Right atrium auricular region (tissue), 2 donors: ENCODE measurements at places on chromosomes 3 and 15. TPM values are rescaled to one million over a fixed set of nuclear protein-coding genes. Genes with fewer than 3 reads are reported as not detected.

- no peak overlapping the region for H3K27ac ChIP-seq
- H3K27me3 ChIP-seq, result no peaks in the 10 kb centered on the region
- no peaks in the 10 kb centered on the region for H3K4me1 ChIP-seq
- no peak overlapping the region for H3K4me3 ChIP-seq
Measured at GRCh38 chr15:68508485-68509189, 70.2 kb upstream of the CORO2B start.

GRCh38 chr15:92617549-92618520 lies 37.7 kb downstream of the FAM174B start:
- DNase-seq, result peak; percentile 74
- peaks cover 38% of the 10 kb centered on the region for H3K4me1 ChIP-seq
- no peaks in the 10 kb centered on the region for H3K36me3 ChIP-seq

GRCh38 chr3:158711886-158712285 lies 20.4 kb downstream of the RARRES1 start:
- H3K4me3 ChIP-seq, result no peak overlapping the region
- no peaks in the 10 kb centered on the region for H3K27me3 ChIP-seq
- no peaks in the 10 kb centered on the region for H3K4me1 ChIP-seq
- H3K36me3 ChIP-seq, result peaks cover 12% of the 10 kb centered on the region
- H3K27ac ChIP-seq, result peak overlapping the region; percentile 85

DNA sequence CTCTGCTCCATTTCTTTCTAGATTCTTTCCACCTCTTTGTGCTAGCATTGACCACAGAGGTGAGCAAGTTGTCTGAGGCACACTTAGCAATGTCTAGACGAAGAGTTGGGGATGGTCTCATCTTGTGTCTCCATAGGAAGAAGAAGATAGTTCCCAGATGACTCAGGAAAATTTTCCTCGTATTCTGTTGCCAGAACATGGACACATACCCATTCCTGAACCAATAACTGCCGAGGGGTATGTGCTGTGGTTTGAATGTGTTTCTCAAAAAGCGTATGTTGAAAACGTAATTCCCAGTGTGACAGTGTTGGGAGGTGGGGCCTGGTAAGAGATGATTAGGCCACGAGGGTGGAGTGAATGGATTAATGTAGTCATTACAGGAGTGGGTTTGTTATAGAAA lies 107.5 kb upstream of the GALNT15 start:
- no peaks in the 10 kb centered on the region for H3K36me3 ChIP-seq
- H3K27me3 ChIP-seq, result no peaks in the 10 kb centered on the region
- H3K4me3 ChIP-seq, result no peak overlapping the region
- H3K4me1 ChIP-seq, result peaks cover 14% of the 10 kb centered on the region
- no peak for DNase-seq

DNA sequence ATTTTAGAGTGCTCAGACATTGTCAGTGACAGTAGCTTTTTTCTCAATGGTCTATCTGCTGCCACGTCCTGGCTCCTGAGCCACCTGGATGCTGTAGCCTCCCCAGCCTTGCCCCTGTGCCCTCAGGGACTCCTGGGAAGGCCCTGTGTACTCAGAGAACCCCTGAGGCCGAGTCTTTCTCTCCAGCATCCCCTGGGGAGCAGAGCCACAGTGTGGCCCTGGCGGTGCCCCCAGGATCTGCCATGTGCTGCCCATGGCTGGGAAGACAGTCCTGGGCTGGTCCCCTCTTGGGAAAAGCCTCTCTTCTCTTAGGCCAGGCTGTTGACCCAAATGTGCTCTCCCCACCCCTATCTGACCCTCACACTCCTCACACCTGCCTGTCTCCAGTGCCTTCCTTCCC lies 5.0 kb downstream of the MYD88 start:
- H3K36me3 ChIP-seq, result peaks cover 12% of the 10 kb centered on the region
- no peaks in the 10 kb centered on the region for H3K4me1 ChIP-seq
- no peak overlapping the region for H3K27ac ChIP-seq
- no peak overlapping the region for H3K4me3 ChIP-seq
- no peak for DNase-seq

GRCh38 chr15:78016860-78017259 lies 60.7 kb downstream of the TBC1D2B start:
- H3K27ac ChIP-seq, result no peak overlapping the region
- no peak overlapping the region for H3K4me3 ChIP-seq
- H3K4me1 ChIP-seq, result no peaks in the 10 kb centered on the region
- no peak for DNase-seq

- no peaks in the 10 kb centered on the region for H3K36me3 ChIP-seq
- DNase-seq, result no peak
- no peaks in the 10 kb centered on the region for H3K27me3 ChIP-seq
- H3K4me3 ChIP-seq, result no peak overlapping the region
- H3K27ac ChIP-seq, result no peak overlapping the region
Measured at GRCh38 chr15:60251300-60252070, 146.3 kb downstream of the ANXA2 start.

GRCh38 chr3:172201136-172201869 lies 161.9 kb downstream of the FNDC3B start:
- DNase-seq, result peak; percentile 90
- H3K36me3 ChIP-seq, result no peaks in the 10 kb centered on the region
- H3K27ac ChIP-seq, result peak overlapping the region; percentile 79
- H3K4me1 ChIP-seq, result no peaks in the 10 kb centered on the region
- H3K4me3 ChIP-seq, result peak overlapping the region; percentile 5
- no peaks in the 10 kb centered on the region for H3K27me3 ChIP-seq

- no peak overlapping the region for H3K4me3 ChIP-seq
- no peaks in the 10 kb centered on the region for H3K4me1 ChIP-seq
- H3K27me3 ChIP-seq, result no peaks in the 10 kb centered on the region
- DNase-seq, result no peak
Measured at GRCh38 chr3:32973982-32974381, 22.5 kb downstream of the CCR4 start.

GRCh38 chr3:186930641-186931531 lies 560 bp downstream of the ST6GAL1 start:
- H3K36me3 ChIP-seq, result no peaks in the 10 kb centered on the region
- no peaks in the 10 kb centered on the region for H3K27me3 ChIP-seq
- peaks cover 44% of the 10 kb centered on the region for H3K4me1 ChIP-seq
- peak overlapping the region; percentile 96 for H3K27ac ChIP-seq
- no peak for DNase-seq

DNA sequence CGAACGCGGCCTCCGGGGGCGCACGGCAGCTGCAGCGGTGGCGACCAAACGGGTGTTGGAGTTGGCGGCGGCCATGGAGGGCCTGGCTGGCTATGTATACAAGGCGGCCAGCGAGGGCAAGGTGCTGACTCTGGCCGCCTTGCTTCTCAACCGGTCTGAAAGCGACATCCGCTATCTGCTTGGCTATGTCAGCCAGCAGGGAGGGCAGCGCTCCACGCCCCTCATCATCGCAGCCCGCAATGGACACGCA lies 725 bp downstream of the FEM1B start:
- H3K36me3 ChIP-seq, result no peaks in the 10 kb centered on the region
- peak overlapping the region; percentile 99 for H3K27ac ChIP-seq
- no peaks in the 10 kb centered on the region for H3K4me1 ChIP-seq
- no peak for DNase-seq
- no peaks in the 10 kb centered on the region for H3K27me3 ChIP-seq
- peak overlapping the region; percentile 90 for H3K4me3 ChIP-seq

DNA sequence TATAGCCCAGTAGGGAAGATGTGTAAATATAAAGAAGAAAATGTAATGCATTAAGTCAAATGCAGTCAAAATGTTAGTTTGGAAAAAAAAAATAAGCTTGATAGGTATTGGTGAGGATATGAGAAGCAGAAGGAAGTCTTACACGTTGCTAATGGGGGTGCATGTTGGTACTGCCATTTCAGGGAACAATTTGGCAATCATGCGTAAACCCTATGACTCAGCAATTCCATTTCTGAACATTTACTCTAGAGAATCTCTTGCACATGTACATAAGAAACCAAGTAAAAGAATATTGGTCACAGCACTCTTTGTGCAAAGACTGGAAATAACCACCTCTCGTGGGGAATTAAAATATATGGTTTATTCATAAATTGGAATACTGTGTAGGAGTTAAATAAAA lies 35.5 kb upstream of the TIMP4 start:
- no peaks in the 10 kb centered on the region for H3K36me3 ChIP-seq
- H3K4me1 ChIP-seq, result peaks cover 14% of the 10 kb centered on the region
- no peak for DNase-seq

GRCh38 chr15:32966512-32966911 lies 228.0 kb downstream of the FMN1 start:
- H3K4me1 ChIP-seq, result no peaks in the 10 kb centered on the region
- H3K27me3 ChIP-seq, result no peaks in the 10 kb centered on the region
- no peak overlapping the region for H3K4me3 ChIP-seq
- H3K27ac ChIP-seq, result no peak overlapping the region
- H3K36me3 ChIP-seq, result no peaks in the 10 kb centered on the region

The NR1I2 gene
- total RNA-seq, result not detected

The P2RY12 gene
- 1.4 TPM for total RNA-seq

The KLHL40 gene
- 0.63 TPM for total RNA-seq

The CORO2B gene
- total RNA-seq, result 6.0 TPM

The FILIP1L gene
- 112 TPM for total RNA-seq

The DNASE1L3 gene
- total RNA-seq, result 1.5 TPM
